ENCODE measurements at places on chromosomes 7 and 10. TPM values are rescaled to one million over a fixed set of nuclear protein-coding genes. Genes with fewer than 3 reads are reported as not detected.

DNA sequence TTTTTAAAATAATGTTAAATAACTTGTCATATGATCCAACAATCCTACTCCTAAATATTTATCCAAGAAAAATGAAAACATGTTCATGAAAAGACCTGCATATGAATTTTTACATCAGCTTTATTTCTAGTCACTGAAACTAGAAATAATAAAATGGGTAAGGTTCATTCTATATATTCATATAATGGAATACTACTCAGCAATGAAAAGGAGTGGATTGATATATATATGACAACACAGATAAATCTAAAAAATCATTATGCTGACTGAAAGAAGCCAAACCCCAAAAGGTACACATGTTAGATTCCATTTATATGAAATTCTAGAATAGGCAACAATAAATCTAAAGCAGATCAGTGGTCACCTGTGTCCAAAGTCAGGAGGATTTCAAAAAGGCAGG lies 84.9 kb upstream of the PCBD1 start:
- peaks cover 7% of the 10 kb centered on the region for H3K27me3 ChIP-seq
- no peak overlapping the region for H3K27ac ChIP-seq

DNA sequence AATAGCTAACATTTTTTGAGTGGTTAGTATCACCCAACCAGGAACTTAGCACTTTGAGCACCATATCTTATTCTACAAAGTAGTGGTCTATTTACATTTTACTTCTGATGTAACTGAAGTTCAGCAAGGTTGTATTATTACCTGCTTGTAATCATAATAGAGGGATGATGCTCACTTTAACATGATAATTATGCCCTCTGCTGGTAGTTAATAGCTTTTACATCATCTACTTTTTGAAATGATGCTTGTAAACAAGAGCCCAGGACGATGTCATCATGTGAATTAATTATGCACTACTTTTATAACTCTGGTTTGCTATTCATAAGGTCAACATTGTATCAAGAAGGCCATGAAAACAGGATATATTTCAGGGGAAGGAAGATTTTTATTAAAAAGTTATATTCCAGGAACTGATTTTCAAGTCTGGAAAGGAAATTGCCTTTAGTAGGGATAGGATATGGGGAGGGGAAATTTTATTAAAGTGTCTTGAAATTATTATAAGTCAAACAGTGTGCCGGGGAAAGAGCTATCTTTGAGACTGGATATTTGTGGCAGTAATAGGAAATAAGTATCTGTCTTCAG lies 80.3 kb upstream of the SCIN start:
- H3K4me3 ChIP-seq: no peak overlapping the region
- H3K36me3 ChIP-seq: no peaks in the 10 kb centered on the region
- H3K27ac ChIP-seq: no peak overlapping the region
- H3K4me1 ChIP-seq: no peaks in the 10 kb centered on the region
- H3K27me3 ChIP-seq: no peaks in the 10 kb centered on the region
- peak; percentile 48 for DNase-seq

GRCh38 chr10:51896849-51897248 lies 197.5 kb upstream of the CSTF2T start:
- H3K4me1 ChIP-seq: no peaks in the 10 kb centered on the region
- no peaks in the 10 kb centered on the region for H3K27me3 ChIP-seq

GRCh38 chr7:131945313-131945911 lies 389.0 kb upstream of the PODXL start:
- H3K36me3 ChIP-seq: no peaks in the 10 kb centered on the region
- peaks cover 9% of the 10 kb centered on the region for H3K4me1 ChIP-seq
- H3K27me3 ChIP-seq: peaks cover 8% of the 10 kb centered on the region
- H3K27ac ChIP-seq: no peak overlapping the region
- H3K4me3 ChIP-seq: no peak overlapping the region
- DNase-seq: peak; percentile 46

GRCh38 chr7:66170309-66171231 lies 34.6 kb upstream of the TPST1 start:
- H3K4me3 ChIP-seq: no peak overlapping the region
- no peaks in the 10 kb centered on the region for H3K27me3 ChIP-seq
- H3K36me3 ChIP-seq: no peaks in the 10 kb centered on the region
- DNase-seq: no peak
- H3K4me1 ChIP-seq: no peaks in the 10 kb centered on the region

DNA sequence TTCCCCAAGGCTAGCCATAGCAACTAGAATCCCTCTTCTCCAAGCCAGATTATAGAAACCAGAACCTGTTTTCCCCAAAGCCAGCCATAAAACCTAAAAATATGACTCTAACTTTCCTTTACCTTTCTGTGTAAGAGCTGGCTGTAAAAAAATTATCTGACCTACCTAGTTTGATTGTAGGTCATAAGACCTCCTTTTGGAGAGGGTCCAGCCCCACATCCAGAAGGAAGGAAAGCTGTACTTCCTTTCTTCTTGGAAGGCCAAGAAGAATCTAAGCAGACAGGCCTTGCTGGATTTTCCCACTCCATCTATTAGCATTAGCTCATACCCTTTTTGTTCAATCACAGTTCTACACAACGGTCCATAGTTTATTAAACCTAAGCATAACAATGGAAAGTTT lies 1006.3 kb downstream of the SORCS3 start:
- no peaks in the 10 kb centered on the region for H3K4me1 ChIP-seq
- H3K4me3 ChIP-seq: no peak overlapping the region
- no peaks in the 10 kb centered on the region for H3K36me3 ChIP-seq
- no peak for DNase-seq
- H3K27ac ChIP-seq: no peak overlapping the region
- no peaks in the 10 kb centered on the region for H3K27me3 ChIP-seq

- H3K36me3 ChIP-seq: no peaks in the 10 kb centered on the region
- H3K4me1 ChIP-seq: peaks cover 3% of the 10 kb centered on the region
- H3K27ac ChIP-seq: no peak overlapping the region
- H3K27me3 ChIP-seq: no peaks in the 10 kb centered on the region
Measured at GRCh38 chr10:43702936-43703281, 54.2 kb upstream of the ZNF32 start.

The C10orf105 gene
- not detected for total RNA-seq

The TRDMT1 gene
- total RNA-seq: 12.3 TPM

The MYOF gene
- 379 TPM for total RNA-seq

The EBLN1 gene
- not detected for total RNA-seq

Measured in endothelial cell of umbilical vein (primary cell).